ENCODE measurements at places on chromosomes 6 and 20.

- DNase-seq: no peak
Measured at GRCh38 chr6:89554106-89554505, 84.4 kb downstream of the LYRM2 start.

DNA sequence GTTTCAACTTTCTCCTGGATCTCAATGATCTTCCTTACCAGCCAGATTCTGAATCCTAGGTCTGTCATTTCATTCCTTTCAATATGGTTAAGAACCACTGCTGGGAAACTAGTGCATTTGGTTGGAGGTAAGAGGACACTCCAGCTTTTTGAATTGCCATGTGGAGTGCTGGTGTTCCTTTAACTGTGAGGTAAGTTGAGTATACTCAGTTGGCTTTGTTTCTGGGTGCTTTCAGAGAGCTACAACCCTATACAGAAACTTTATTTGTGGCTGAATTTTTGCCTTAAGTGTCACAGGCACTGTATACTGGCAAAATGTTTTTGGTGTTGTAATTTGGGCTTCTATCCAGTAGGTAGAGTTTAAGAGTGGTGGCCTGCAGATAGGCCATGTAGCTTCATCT is 175.8 kb downstream of the TBC1D32 start:
- DNase-seq: peak; percentile 6

GRCh38 chr6:159169193-159169555 is at the start of gene FNDC1:
FNDC1 (plus strand) TSS chr6:159169400; CDS start chr6:159169597, 197 bp downstream.
- peak; percentile 60 for DNase-seq

GRCh38 chr6:109486068-109486467 is 3.0 kb upstream of the ZBTB24 start:
- DNase-seq: peak; percentile 34

- DNase-seq: no peak
Measured at GRCh38 chr20:40154514-40154913, 534.5 kb downstream of the MAFB start.

DNA sequence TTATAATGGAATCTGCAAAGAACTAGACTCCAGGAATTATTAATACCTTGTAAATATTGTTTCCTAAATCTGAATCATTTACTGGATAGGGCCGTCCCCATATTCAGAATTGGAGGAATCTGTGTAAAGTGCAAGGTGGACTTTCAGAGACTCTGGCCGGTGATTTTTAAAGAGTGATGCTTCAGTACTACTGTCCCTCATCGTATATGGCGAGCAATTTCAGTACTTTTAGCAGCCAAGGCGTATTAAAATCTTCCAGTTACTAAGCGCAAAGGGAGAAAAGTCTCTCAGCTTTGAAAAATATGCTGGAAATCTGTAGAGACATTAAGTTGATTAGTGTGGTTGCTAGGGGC is 483 bp downstream of the SMIM26 start:
- no peak for DNase-seq
